ENCODE measurements at places on chromosomes 1 and 21.

DNA sequence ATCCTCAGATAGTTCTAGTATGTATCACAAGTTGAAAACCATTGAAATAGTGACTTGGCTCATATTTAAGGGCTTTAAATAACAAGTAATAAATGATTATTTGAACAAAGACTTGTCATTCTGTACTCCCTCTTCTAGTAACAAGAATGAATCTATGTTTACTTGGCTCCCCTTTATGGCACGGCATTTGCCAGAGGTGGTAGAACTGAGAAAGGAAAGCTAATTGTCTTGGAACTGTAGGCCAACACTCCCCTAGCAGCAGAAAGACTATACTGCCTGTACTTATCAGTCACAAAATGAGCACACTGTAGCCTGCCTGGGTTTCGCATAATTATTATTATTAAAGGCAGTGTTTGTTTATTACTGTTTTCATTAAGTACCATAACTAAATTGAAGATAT, 29.6 kb upstream of the SMYD2 start:
- DNase-seq: no peak

DNA sequence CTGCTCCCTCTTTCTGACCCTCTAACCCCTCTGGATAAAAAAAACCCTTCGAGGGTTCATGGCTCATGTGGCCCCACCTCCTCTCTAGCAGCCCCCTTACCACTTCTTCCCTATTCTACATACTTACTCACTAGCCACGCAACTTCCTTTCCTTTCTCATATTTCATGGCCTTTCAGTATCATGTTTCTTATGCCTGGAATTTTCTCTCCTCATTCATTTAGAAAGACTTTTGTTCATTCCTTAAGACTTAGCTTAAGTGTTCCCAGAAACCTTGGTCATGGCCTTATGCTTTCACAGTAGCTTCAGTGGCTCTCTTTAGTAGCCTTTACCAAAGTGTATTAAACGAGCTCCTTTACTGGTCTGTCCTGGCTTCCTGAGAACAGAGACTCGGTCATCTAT, 6.1 kb downstream of the ACP6 start:
- DNase-seq: peak; percentile 30

DNA sequence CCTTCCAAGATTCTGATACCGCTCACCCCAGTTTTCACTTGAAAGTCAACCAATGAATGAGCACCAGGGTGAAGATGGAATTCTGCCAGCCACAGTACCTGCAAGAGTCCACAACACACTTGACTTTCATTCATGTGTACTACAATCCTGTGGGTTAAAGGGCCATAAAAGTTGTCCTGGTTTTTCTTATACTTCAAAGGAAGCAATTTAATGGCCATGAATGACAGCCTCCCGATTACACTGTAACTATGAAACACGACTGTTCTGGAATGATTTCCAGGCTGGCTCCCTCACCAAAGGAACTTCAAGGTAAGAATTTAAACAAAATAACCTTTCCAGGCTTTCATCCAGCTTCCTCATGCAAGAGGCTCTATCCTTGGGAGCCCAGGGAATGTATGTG, 502.8 kb downstream of the SMYD3 start:
- no peak for DNase-seq

GRCh38 chr1:7104339-7104738, 319.1 kb downstream of the CAMTA1 start:
- no peak for DNase-seq

Measured in suppressor macrophage treated with lipopolysaccharide for 1 hour (primary cell).